Esophagus squamous epithelium (tissue), 5 donors: ENCODE measurements at places on chromosomes 6 and 20. TPM values are rescaled to one million over a fixed set of nuclear protein-coding genes. Genes with fewer than 3 reads are reported as not detected.
A peak's percentile ranks its signal among the peaks of the same experiment; 100 is the strongest.

PEDS1 gene
- total RNA-seq = 40.7 TPM

NMBR gene
- not detected for total RNA-seq

METTL24 gene
- total RNA-seq = 4.0 TPM

TRIM40 gene
- not detected for total RNA-seq

HLA-DRA gene
- total RNA-seq = 26.0 TPM

RFX6 gene
- not detected for total RNA-seq

TUBE1 gene
- total RNA-seq = 9.7 TPM

C6orf58 gene
- total RNA-seq = not detected

DPPA5 gene
- total RNA-seq = not detected

DNA sequence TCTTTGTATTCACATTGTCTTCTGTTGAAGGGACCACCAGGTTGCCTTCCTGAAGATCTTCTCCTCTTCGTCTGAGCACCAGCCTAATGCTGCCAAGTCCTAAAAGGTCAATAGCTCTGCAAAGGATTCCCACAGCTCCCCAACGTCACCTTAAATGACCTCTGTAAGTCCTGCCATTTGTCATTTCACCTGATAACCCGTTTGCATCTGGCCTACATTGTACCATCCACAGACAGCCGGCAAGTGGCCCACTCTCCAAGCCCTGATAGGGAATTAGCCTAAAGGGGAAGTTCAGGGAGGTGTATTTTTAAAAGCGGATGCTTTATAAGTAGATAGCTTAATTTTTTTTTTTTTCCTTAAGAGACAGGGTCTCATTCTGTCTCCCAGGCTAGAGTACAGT lies 127.8 kb downstream of the ZMYND8 start:
- DNase-seq = no peak

GRCh38 chr6:112030206-112030960 lies 23.5 kb upstream of the CCN6 start:
- DNase-seq = no peak

GRCh38 chr6:18323935-18324705 lies 59.8 kb upstream of the DEK start:
- no peak for DNase-seq

DNA sequence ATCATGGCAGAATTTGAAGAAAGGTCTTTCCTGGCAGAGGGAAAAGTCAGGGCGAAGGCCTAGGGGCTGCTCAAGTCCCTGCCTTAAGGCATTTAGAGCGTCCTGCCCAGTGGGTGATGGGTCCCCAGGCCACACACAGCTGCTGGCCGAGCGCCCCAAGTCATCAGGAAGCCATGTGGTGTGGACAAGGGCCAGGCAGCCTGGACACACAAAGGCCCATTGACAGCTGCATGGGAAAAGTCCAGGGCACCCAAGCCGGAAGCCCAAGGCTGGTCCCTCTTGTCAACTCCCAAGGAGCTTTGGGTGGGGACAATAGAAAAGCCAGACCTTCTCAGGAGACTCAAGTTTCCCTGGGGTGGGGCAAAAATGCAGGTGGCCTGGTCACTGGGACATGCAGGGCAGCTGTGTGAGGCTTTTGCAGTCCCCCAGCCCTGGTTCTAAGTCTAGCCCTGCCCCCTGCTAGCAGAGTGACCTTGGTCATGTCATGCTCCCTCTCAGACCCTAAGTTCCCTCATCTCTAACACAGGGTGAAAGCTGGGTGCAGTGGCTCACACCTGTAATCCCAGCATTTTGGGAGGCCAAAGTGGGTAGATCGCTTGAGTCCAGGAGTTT lies 44.3 kb upstream of the PTGIS start:
- no peak for DNase-seq

GRCh38 chr6:33297406-33297955 lies 1.3 kb downstream of the RGL2 start:
- no peak for DNase-seq

DNA sequence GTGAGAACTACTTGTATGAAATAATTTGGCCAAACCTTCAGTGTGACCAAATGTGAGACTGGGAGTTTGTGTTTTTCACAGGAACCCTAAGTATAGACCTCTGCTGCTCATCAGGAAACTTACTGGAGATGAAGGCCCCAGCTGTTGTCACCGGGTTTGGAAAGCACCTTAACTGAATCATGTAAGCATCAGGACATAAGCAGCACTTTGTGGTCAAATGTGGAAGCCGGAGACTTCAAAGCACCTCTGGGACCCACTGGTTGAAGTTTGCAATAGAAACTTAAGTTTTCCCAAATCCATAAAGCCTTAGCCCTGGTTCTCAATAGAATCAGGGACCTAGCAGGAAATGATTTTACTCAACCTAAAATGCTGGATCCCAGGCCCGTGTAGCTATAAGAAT lies 14.3 kb downstream of the TTPAL start:
- DNase-seq = no peak

DNA sequence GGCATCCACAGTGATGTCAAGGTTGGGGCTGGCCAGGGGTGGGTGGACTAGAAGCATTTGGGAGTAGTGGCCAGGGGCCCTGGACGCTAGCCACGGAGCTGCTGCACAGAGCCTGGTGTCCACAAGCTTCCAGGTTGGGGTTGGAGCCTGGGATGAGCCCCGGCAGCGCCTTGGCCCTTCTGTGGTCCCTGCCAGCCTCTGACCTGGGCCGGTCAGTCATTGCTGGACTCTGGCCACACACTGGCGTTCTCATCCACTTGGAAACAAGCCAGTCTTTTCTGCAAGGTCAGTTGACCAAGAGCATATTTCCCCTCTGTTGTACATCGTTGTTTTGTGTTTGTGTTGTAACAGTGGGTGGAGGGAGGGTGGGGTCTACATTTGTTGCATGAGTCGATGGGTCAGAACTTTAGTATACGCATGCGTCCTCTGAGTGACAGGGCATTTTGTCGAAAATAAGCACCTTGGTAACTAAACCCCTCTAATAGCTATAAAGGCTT lies 8.4 kb downstream of the PSMA7 start:
- DNase-seq = no peak

GRCh38 chr6:22513667-22514066 lies 55.7 kb upstream of the HDGFL1 start:
- no peak for DNase-seq

- no peak for DNase-seq
These were observed 27.9 kb upstream of the TBC1D7 start for GRCh38 chr6:13355999-13356785.

GRCh38 chr20:46690219-46691106 lies 1.2 kb upstream of the TP53RK start:
- DNase-seq = no peak

- DNase-seq = no peak
These were observed 15.0 kb downstream of the RAB23 start for GRCh38 chr6:57207141-57207540.

DNA sequence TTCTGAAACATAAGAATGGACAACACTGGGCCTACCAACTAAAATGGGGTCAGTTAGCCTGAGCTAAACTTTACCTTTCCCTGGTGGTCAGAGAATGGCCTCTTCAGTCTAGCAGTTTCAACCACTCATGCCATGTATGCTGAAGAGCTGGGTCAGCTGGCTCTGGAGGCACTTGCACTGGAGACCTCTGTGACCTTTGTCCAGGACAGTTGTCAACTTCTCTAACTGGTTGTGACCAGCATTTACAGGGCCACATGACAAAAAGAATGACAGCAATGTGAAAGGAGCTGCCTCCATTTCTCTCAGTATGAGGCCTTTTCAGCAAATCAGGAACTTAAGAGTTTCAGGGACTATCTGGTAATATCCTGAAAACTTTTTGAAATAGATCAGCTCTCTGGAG lies 59.9 kb upstream of the TMEM30A start:
- DNase-seq = no peak

- no peak for DNase-seq
These were observed 128.5 kb upstream of the DST start for GRCh38 chr6:56771189-56771588.

GRCh38 chr6:148455674-148456558 lies 113.3 kb downstream of the SASH1 start:
- DNase-seq = no peak

DNA sequence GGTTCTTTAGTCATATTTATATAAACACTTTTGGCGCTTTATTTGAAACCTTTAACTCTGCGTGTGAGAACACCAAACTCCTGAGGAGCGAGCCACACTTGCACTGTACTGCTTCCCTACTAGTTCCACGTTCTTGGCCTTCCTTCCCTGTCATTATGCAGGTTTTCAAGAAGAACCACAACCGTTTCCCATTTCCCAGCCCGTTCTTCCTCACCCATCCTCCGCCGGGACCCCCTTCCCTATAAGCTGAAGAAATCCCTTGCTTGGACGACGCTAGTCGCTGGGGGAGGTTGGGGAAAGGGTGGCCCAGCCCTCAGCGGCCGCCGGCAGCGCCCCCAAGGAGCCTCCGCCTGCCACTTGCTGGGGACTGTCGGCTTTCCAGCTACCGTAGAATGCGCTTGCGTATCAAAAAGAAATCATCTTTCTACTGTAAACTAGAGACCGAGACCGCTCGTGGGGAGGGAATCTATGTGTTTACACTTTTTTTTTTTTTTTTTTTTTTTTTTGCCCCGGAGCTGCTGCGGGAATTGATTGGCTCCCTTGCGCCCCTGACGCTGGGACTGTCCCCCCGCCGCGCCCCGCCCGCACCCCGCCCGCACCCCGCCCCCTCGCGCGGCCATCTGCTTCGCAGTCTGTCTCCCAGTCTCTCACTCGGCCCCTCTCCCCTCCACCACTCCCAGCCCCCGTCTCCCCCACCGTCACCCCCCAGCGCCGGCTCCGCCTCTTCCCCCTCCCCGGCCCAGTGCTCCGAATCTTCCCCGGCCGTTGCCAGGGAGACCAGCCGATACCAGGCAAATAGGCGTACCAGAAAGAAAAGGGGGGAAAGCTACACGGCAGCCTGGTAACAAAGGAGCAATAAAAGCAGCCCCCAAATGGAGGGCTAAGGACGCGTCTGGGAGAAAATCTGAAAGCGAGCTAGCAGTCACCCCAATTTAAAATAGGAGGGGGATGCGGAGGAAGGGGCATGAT lies 2.3 kb upstream of the MARCKS start:
- peak; percentile 29 for DNase-seq

DNA sequence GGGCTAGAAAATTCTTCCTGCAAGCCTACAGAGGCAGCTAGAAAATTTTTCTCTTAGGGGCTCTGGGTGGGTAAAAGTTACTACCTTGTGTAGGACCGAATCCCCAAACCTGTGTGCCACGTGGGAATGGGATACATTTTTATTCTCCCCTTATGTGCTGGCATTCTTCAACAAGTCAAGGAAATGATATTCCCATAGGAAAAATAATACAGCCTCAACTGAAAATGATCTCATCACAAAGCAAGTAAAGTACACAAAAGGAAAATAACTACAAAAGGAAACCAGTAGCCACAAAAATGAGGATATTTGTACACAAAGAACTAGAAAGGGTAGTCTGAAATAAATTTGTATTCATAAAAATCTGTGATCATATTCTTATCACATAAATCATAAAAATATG lies 298.1 kb downstream of the LAMA2 start:
- no peak for DNase-seq

GRCh38 chr6:2020909-2021308 lies 224.5 kb downstream of the GMDS start:
- no peak for DNase-seq

DNA sequence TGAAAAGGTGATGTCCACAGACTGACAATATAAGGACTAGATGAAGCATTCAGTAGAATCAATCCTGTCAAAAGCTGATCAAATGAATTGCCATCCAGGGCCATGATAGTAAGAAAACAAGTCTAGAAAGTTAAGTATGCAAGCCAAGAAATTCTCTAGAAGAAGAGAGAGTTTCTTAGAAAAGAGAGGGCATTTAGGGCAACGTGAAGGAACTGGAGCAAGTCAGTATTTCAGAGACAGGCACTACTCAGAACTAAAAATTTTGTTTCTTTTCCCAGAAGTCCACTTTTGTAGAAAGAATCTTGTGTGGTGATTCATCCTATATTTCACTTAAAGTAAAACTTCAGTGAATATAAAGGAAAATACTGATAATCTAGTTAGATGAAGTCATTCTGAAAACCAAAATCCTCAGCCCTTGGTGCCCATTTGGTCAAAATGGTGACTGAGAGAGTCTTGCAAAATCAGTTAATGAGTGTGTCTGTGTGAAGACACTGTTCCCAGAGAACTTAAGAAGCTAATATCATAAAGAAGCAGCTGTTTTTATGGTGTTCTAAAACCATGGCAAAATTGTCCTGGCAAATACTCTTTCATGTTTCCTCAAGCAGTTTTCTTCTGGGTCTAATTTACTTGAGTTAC lies 82.2 kb downstream of the COL19A1 start:
- no peak for DNase-seq

GRCh38 chr20:47027042-47027441 lies 132.4 kb downstream of the EYA2 start:
- DNase-seq = no peak

- no peak for DNase-seq
These were observed 79.3 kb upstream of the FOXQ1 start for GRCh38 chr6:1232578-1232977.
